ENCODE measurements at places on chromosomes 11 and 22. TPM values are rescaled to one million over a fixed set of nuclear protein-coding genes. Genes with fewer than 3 reads are reported as not detected.

Gene GUCY1A2
- 2.2 TPM for polyA plus RNA-seq

DNA sequence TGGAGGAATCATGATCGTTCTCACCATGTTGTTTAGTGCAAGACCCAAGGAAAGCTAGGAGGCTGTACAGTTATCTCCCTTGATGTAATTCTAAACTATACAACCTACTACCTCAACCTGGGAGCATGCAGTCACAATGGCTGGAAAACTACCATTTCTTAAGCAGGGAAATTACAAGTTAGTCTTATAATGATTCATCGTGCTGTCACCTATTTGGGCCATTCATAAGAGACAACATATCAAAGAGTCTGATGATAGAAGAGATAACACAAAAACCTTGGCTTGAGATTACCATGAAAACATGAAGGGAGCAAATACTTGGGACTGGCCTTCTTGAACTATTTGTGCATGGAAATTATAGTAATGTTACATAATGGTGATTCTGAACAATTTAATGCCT is 30.5 kb upstream of the BLID start:
- DNase-seq, result no peak

DNA sequence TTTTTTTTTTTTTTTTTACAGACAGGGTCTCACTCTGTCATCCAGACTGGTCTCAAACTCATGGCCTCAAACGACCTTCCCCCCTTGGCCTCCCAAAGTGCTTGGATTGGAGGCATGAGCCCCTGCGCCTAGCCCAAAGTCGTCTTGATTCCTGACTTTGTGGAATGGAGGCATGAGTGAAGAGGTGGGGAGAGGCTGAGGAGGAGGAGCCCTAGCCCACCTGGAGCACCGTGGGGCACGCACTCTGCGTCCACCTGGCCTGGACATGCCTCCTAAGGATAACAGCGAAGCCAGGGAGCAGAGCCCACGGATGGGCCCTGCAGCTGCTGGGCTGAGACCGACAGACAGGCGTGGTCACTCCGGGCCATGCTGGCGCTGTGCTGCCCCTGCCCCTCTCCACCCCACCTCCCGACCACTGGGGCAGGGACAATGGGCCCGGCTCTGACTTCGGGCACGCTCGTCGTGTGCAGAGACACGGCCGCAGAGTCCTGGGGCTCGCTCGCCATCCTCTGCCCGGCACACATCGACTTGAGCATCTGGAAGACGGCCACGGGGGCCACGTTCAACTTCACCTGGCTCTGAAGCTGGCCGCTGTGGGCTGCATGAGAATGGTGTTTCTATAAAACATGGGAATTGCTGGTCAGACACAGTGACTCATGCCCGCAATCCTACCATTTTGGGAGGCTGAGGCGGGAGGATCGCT is 34.8 kb downstream of the LRRC74B start:
- no peak for DNase-seq

Gene MYRF
- polyA plus RNA-seq, result 19.9 TPM

Gene ZMAT5
- polyA plus RNA-seq, result 24.7 TPM

DNA sequence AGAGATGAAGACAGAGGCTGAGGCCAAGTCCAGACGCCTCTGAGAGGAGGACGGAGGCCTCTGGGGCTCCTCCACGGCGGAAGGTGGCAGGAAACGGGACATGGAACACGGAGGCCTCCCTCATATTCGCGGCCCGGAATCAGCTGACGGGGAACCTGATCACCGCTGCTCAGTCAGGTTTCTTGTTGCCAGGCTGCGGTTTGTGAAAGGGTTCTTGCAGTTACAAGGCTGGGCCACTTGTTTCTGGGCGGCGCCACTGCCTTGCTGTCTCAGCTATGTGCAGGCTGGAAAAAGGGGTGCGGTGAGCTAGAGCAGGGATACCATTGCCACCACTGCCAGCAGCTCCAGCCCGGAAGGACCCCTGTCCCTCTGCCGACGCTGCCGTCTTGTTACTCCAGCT is 10.0 kb upstream of the MMP1 start:
- no peak for DNase-seq

Gene TMEM45B
- 27.7 TPM for polyA plus RNA-seq

DNA sequence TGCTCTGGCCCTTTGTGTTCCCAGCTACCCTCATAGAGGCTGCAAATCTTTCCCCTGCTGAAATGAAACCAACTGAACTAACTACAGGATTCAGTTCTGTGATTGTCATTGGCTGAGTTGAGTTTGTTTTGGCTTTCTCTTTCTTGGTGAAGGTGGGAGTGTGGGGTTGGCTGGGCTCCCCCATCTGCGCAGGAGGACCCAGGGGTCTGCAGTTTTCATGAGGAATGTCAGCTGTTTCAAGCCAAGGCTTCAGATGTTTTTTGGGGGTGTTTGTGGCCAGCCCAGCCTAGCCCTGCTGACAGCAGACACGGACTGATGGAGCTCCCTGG is 34.0 kb downstream of the LRP5 start:
- DNase-seq, result peak; percentile 50

Gene GLB1L3
- polyA plus RNA-seq, result 1.1 TPM

DNA sequence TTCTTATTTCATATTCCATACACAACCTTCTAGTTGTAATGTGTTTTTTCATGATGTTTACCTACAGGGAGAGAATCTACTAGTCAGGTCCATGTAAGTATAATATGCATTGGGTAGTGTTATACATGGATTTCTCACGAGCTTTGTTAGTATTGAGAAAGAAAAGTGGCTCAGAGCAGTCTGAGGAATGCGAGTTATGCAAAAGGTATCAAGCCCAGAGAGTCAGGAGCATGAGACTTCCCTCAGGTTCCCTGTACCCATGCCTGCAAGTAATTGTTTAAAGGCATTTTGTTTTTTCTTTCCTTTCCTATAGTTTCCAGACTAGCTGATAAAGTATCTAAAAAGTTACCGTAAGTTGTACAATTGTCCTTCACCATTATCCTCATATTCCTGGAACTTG is 66.1 kb downstream of the STK33 start:
- DNase-seq, result no peak

DNA sequence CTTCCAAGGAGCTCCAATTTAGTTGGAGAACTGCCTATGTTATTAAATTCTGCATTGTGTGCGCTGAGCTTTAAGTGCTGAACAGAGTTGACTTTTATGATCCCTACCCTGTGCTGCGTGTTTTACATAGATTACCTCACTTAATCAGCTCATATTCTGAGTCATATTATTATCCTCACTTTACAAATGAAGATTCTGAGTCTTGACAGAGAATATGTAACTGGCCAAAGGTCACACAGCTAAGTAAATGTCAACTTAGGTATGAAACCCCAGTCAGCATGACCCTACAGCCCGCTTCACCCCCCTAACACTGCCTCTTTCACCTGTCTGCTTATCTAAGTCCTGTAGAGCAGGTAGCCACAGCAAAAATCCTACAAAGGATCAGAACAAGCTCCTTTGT is 19.8 kb upstream of the TMPRSS5 start:
- DNase-seq, result no peak

GRCh38 chr11:64055077-64055476 is 19.3 kb downstream of the FLRT1 start:
- DNase-seq, result no peak

DNA sequence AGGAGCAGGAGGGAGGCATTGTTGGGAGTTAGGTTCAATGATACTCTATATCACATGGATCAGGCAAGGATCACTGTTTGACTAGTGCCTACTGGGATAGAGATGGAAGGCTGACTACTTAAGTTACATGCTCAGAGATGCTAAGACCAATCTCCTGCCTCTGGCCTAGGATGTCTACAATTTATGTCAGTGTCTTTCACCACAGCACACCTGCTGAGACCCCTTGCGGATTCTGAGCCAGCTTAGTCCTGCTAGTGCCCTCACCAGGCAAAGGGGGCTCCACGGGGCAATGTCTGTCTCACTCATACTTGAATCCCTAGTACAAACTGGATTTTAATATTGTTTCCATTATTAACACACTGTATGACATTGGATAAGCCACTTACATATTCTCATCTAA is 732.5 kb downstream of the DLG2 start:
- no peak for DNase-seq

GRCh38 chr11:65625628-65626342 is 10.2 kb downstream of the PCNX3 start:
- no peak for DNase-seq

DNA sequence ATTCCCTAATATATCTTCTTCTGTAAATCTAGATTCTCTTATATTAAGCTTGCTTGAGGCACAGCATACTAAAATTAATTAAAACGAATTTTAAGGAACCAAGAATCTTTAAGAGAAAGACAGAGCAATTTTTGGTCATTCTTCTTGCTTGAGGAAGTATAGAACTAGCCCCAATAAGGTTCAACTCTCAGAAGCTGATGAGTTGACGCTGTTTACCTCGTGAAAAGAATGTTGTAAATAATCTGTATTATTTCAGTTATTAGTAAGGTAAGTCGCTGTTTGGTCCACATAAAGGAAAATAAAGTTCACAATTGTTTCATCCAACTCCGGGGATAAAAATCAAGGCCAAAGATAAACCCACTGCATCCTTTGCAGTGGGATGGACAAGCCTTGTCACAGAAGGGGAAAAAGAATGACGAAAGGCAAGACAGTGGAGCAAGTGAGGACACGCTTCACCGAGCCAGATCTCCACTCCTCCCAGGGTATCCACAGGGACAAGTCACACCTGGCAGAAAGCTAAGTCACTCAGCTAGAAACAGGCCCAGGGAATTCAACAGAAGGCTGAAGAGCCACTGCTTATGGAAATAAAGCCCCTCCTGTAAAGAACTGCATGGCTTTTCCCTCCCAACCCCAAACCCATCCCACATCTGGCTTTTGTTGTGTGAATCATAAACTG is 752 bp downstream of the POU2AF1 start:
- DNase-seq, result no peak

DNA sequence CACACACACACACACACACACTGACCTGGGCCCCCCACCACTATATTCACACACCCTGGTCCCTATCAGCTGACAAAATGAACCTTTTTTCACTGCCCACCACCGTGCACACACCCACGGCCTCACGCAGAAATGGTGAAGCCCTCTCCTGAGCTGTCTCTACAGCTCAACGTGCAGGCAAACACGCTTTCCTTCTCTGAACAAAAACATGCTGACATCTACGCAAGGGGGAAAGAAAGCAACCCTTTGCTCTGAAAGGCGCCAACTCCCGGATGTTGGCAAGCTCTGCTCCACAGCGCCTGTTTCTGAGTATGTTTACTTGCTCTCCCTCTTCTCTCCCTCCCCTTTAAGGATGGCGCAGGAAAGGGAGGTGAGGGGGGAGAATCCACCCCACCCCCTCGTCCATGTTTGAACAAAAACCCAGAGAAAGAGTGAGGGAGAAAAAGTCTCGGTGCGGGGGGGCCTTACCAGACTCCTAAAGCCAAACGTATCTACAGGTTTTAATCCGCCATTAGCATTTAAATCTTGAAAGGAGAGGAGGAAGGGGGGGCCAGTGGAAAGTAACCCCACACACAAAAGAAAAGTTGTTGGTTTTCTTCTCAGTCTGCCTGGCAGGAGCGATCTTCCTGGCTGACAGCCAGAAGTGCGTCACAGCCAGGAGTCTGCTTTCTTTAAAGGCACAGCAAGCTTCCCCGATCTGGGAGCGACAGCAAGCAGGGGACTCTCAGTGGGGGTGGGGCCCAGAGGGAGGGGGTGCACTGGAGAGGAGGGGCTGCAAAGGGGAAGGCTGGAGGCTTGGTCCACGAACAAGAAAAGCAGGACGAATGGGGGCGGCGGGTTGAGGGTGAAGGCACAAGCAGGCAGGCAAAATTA is 39.6 kb downstream of the NUMA1 start:
- peak; percentile 93 for DNase-seq

Gene MYBPC3
- polyA plus RNA-seq, result 0.08 TPM

Gene POLA2
- 31.0 TPM for polyA plus RNA-seq

Gene TUT1
- 28.5 TPM for polyA plus RNA-seq

Gene MUC5B
- polyA plus RNA-seq, result not detected

DNA sequence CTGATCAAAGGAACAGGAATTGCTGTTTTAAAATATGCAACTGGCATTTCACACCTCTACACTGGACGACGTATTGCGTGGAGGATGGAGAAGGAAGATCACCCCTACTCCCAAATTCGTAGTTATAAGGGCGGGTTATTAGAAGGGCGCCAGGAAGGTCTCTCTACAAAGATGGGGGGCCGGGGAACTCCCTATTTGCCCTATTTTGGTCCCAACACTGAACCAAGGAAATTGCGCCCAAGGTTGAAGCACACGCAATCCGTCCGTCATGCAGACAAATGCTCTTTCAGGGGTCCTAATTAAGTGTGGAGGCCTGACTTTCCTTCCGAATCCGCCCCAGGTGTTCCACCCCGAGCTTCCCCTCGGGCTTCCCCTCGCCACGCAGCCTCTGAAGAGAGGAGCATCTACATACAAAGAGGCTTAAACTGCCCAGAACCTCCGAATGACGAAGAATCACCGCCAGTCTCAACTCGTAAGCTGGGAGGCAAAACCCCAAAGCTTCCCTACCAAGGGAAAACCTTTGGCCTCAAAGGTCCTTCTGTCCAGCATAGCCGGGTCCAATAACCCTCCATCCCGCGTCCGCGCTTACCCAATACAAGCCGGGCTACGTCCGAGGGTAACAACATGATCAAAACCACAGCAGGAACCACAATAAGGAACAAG is 396 bp downstream of the NPAT start:
- no peak for DNase-seq

- no peak for DNase-seq
Measured at GRCh38 chr22:43739851-43740379, 72.2 kb downstream of the EFCAB6 start.

- no peak for DNase-seq
Measured at GRCh38 chr11:61602775-61603569, 22.1 kb upstream of the SYT7 start.

Gene HEPHL1
- polyA plus RNA-seq, result not detected

GRCh38 chr11:69096473-69096872 is 47.7 kb downstream of the TPCN2 start:
- DNase-seq, result no peak

DNA sequence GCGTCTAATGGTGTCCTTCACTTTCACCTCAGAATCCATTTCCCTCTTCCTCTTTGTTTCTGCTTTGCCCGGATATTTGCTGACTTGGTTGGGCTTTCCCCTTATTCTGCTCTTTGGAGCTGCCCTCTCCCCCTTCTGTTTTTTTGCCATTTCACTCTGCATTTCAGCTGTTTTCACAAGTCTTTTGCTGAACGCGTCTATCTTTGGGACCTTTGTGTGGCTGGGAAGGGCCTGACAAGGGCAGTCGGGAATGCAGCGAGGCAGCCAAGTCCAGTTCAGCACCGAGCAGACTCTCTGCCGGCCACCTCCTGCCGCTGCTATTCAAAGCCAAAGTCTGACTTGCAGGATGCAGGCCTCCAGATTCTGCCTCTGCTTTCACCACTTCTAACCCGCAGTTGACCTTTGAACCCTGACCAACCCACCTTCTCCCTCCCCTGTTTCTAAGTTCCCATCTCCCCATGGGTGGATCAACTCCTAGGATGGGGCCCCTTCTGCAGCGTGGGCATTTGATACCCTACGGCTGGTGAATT is 38.2 kb downstream of the FEZ1 start:
- DNase-seq, result no peak

GRCh38 chr22:29482726-29483125 is 2.7 kb downstream of the NEFH start:
- DNase-seq, result no peak

Gene WNT11
- polyA plus RNA-seq, result 17.3 TPM

Gene TANGO2
- polyA plus RNA-seq, result 12.4 TPM

Data from left renal cortex interstitium (tissue), 4 donors.